ENCODE measurements at places on chromosomes 11 and 22.

DNA sequence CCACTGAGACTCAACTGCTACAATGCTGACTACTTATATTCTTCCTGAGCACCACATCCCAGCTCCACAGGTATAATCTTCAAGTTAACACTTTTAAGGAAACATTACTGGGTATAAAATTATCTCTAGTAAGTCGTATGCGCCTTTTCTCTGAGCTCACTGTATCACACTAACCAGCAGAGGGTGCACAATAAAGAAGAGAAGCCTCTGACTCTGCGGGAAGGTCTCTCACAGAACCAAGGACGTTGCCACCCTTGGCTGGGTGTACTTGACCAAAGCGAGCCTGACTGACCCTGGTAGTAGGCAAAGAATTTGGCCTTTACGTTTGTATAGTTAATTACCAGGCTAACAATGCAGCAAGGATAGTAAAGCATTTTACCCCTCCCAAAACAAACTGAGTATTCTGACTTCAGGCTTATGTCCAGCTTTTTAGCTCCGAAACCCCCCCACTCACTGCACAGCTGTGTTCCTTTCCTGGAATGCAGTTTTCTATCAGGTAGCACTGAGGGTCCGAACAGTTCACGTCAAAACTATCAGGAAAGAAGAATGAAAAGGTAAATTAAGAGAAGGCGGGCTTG lies at the start of gene BTBD18:
BTBD18 (minus strand) TSS at position 144 of the 578 bp plus-strand sequence. CDS start 631 bp downstream, outside the sequence.
- peak; percentile 4 for DNase-seq

- no peak for DNase-seq
Measured at GRCh38 chr11:41175304-41175972, 284.0 kb downstream of the LRRC4C start.

DNA sequence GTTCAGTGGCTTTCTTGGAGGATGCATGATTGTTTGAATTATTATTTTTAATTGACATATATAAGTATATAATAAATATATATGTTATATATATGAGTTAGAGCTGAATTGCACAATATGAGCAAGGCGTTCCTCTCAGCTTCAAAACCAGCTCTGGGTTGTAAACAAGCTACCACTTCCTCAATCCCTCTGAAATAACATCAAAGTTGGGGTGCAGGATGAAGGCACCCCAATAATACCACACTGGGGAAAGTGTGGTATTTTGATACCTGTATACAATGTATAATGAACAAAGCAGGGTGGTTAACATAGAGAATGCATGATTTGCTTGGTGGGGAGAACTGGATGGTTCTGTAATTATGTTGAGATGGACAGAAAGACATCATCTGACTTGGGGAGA lies 1.7 kb upstream of the SORL1 start:
- no peak for DNase-seq

- DNase-seq, result no peak
Measured at GRCh38 chr11:3051196-3052108, 5.8 kb downstream of the CARS1 start.

GRCh38 chr22:44955102-44955501 lies 54.7 kb downstream of the PHF21B start:
- no peak for DNase-seq

DNA sequence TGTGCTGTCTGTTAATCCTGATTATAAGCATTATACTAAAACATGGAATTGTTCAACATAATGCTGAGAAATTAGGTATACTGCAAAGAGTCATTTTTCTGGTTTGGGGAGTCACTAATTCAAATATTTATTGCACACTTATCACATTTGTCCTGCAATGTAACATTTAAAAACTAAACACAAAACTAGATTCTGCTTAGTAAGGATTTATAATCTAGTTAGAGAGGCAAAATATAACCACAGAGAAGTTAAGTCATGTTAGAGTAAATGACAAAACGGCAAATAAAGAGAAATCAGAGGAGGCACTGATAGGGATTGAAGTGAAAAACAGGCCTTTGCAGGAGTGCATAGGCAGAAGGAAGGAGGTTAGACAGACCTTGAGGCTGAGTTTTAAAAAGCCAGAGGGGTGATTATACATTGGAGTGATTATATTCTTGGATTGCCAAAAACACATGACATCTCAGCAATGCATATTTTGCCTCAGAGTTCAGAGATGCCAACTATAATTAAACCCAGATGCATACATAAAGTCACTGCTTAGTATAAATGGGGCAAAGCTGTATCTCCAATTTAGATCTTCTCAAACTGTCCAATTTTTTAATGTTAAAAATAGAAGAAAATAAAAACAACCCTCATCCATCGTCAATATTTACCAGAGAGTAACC lies 49.7 kb downstream of the CCDC34 start:
- no peak for DNase-seq

- no peak for DNase-seq
Measured at GRCh38 chr22:33850193-33850592, 70.1 kb downstream of the LARGE1 start.

DNA sequence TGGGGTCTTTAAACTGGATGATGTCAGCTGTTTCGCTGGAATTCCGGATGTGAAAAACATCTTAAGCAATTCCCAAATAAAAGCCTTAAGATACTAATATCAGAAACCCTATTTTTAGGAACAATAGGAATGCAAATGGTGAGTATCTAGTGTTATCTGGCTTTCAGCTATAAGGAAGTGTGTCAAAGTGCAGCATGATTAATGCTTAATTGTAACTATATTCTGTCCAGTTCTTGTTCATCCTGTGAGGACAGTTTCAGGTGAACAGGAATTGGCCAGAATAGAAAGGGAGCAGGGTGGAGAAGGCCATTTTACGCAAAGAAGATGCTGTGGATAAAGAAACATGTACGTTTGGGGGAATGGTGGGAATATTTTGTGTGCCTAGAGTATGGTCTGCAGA lies 108.2 kb downstream of the RASSF10 start:
- no peak for DNase-seq

- DNase-seq, result no peak
Measured at GRCh38 chr11:124872280-124872679, 7.0 kb downstream of the ROBO3 start.

- no peak for DNase-seq
Measured at GRCh38 chr11:115599125-115599524, 94.9 kb upstream of the CADM1 start.

- no peak for DNase-seq
Measured at GRCh38 chr11:45904309-45904915, 2.7 kb downstream of the FREY1 start.

DNA sequence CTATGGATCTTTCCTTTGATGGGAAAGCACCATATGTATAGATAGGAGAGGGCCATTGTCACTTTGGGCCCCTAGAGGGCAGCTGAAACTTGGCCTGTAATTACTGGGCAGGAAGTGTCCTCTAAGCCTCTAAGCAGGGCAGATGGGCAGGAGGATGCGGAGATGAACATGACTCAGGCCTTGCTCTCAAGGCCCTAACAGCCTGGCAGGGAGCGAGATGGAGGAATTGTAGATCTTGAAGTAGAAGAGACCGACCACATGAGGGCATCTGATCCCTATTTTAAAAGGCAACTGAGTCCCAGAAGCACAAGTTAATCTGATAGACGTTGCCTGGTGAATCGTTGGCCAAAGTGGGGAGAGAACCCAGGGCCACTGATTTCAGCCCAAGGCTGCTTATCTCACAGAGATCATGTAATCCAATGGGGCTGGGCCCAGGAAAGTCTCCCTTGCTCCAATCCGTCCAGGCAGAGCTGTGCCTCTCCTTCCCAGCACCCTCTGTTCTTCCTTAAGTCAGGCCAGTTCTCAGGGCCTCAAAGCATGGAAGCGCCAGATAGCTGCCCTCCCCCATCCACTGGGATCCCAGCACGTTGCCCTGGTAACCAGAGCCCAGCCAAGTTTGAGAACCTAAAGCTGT lies 2.5 kb upstream of the SEPTIN3 start:
- DNase-seq, result peak; percentile 56

GRCh38 chr22:29330753-29331152 lies 15.3 kb upstream of the RASL10A start:
- no peak for DNase-seq

DNA sequence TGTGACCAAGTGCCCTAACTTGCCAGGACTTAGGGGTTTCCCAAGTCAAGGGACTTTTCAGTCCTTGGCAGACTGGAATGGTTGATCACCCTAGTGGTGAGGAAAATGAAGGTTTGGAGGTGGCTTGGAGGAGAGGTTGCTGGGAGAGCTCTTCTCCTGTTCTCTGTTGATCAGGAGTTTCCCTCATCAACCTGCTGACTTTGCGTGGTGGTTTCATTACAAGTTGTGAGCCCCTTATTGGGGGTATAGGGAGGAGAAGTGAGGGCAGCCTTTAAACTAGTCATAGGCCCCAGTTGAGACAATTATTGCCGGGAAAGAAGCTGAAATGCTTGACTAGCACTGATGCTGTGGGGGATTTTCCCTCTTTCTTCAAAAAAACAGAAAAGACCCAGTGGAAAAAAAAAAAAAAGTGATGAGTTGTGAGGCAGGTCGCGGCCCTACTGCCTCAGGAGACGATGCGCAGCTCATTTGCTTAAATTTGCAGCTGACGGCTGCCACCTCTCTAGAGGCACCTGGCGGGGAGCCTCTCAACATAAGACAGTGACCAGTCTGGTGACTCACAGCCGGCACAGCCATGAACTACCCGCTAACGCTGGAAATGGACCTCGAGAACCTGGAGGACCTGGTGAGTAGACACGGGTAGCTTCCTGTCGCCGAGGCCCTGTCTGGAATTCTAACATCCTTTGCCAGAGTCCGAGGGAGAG lies at the start of gene CXCR5:
CXCR5 (plus strand) TSS at position 525 of the 704 bp plus-strand sequence; CDS start at position 575, 50 bp downstream.
- no peak for DNase-seq

- no peak for DNase-seq
Measured at GRCh38 chr11:120655589-120655988, 144.0 kb downstream of the GRIK4 start.

- no peak for DNase-seq
Measured at GRCh38 chr11:117966908-117967307, 19.3 kb upstream of the IL10RA start.

- no peak for DNase-seq
Measured at GRCh38 chr11:62446091-62446490, 27.3 kb downstream of the SCGB1A1 start.

DNA sequence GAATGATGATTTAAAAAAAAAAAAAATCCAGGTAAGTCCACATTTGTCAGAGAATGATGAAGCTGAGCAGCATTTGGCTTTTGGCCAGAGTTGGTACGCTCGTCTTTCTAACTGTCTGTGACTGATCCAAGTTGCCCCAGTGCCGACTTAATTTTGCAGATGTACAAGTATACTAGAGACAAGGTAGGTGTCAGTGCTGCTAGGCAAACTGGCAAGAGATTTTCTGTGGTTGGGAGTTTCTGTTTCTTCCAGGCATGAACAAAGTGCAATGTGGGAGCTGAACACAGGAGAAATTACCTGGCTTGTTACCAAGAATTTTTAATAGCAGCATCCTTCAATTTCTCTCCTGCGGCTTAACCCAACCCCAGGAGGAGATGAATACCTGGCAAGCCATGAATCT lies 307.7 kb downstream of the BUD13 start:
- no peak for DNase-seq

GRCh38 chr22:21940521-21940920 lies 12.1 kb downstream of the PPM1F start:
- DNase-seq, result no peak

DNA sequence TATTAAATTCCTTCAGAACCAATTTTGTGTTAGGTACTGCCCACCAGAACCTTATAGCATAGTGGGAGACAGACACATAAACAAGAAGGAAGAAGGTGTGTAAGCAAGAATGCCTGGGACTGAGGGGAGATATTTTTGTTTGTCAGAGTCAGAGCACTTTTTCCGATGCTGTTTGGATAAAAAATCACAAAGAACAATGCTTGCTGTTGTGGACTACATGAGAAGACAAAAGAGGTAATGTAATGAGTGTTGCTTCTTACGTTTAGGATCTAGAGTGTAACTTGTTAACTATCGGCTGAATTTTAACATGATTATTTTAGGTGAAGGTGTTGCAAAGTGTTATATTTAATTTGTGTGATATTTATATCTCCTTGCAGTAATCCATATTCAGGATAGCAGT lies 84.9 kb downstream of the ATM start:
- DNase-seq, result no peak

DNA sequence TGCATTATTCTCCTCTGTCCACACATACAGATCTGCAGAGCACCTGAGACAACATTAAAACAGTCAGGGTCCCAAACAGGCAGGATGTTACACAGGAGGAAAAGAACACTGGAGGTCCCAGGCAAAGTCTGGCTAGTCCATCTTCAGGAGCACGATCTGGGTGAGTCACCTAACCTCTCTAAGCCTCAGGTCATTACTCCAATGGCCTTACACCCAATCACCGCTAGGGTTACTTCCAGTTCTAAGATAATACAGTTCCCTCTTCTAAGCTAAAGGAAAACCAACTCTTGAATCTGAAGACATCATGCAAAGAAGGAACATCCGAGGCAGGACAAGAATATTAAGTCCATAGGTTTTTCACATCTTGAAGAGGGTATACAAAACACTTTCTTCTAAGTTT lies 24.5 kb downstream of the ASCC2 start:
- DNase-seq, result no peak

DNA sequence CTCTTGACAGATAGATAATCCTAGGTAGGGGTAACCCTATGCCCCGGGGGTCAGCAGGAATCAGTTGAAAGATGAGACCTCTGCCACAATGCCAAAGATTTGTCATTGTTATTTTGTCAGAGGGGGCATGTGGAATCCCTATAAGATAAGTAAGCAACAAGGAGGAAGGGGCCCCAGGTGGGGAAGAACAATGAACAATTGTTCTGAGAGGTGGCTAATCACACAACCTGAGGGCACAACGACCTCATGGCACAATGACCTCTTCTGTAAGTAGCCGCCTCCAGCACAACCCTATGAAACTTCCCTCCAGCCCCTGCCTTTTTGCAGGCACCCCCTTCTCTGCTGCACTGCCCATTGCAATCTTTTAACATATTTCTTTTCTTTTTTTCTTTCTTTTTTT lies 11.8 kb upstream of the FBLN1 start:
- DNase-seq, result no peak

DNA sequence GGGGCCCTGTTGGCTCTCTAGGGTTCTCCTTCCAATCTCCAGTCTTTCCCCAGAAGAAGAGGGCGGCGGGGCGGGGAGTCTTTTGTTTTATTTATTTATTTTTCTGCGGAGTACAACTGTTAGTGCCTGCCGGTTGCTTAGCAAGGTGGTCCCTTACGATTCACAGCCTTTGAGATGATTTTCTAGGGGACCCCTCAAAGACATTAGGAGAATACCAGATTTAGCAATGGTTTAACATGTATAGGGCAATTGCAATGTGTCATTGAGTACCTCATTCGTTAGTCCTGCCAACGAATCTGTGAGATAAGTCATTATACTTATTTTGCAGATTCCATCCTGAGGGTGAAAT lies 307 bp upstream of the MRPL16 start:
- DNase-seq, result no peak
